ENCODE measurements at places on chromosomes 3 and 15.

GRCh38 chr3:65636326-65636725 lies 402.4 kb downstream of the MAGI1 start:
- DNase-seq = no peak

- no peak for DNase-seq
Measured at GRCh38 chr3:194928831-194929577, 243.3 kb downstream of the FAM43A start.

DNA sequence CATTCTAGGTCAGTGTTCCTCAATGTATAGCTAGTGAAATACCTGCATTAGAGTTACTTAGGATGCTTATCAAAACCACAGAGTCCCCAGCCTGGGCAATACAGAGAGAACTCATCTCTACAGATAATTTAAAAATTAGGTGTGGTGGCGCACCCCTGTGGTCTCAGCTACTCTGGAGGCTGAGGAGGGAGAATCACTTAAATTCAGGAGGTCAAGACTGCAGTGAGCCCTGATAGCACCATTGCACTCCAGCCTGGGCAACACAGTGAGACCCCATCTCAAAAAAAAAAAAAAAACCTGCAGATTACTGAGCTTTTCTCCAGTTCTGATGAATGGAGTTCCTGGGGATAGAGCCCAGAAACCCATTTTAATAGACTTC lies 10.1 kb upstream of the MINDY2 start:
- no peak for DNase-seq

DNA sequence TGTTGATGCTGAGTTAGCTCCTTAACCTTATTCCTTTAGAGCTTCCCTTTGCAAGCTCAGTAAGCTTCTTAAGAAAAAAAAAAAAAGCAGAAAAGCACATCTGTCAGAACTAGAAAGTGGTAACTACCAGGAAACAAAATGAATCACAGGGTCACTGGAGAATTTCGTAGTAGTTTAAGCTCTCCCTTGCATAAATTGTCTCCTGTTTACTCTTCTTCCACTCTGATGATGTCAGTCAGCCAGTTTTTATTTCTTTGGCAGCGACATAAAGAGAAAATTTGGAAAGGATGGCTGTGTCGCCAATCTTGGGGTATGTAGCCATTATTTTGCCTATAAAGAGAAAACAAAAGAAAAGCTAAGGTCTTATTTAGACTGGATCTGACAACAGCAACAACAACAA lies 3.2 kb upstream of the GABRR3 start:
- no peak for DNase-seq

All from stimulated activated CD4-positive, alpha-beta T cell treated with anti-CD3 and anti-CD28 coated beads, Interleukin-12 subunit alpha, Interleukin-12 subunit beta, amount 100 ng/mL, for 24 hours (primary cell).